Esophagus mucosa (tissue), 1 donor: ENCODE measurements at places on chromosomes 16 and 17. TPM values are rescaled to one million over a fixed set of nuclear protein-coding genes. Genes with fewer than 3 reads are reported as not detected.

The ADAD2 gene
- 1.1 TPM for total RNA-seq

The RAP1GAP2 gene
- total RNA-seq = 17.9 TPM

The HSD17B2 gene
- total RNA-seq = 1.7 TPM

The MYH2 gene
- total RNA-seq = 0.56 TPM

The HASPIN gene
- total RNA-seq = 3.4 TPM

The IGFALS gene
- not detected for total RNA-seq

The CHD9NB gene
- total RNA-seq = 2.2 TPM

The KRT24 gene
- total RNA-seq = 10.0 TPM

The SEZ6 gene
- not detected for total RNA-seq

The KCNH6 gene
- total RNA-seq = not detected

The ASPHD1 gene
- total RNA-seq = 1.00 TPM

The GNG13 gene
- total RNA-seq = not detected

The BCAR1 gene
- 33.0 TPM for total RNA-seq

The TEKT5 gene
- not detected for total RNA-seq

The OTOA gene
- 0.04 TPM for total RNA-seq
